Activated T-helper 1 cell treated with Interleukin-2 at 50 U/mL for 16 hours (primary cell): ENCODE measurements at places on chromosomes 11 and 22.

DNA sequence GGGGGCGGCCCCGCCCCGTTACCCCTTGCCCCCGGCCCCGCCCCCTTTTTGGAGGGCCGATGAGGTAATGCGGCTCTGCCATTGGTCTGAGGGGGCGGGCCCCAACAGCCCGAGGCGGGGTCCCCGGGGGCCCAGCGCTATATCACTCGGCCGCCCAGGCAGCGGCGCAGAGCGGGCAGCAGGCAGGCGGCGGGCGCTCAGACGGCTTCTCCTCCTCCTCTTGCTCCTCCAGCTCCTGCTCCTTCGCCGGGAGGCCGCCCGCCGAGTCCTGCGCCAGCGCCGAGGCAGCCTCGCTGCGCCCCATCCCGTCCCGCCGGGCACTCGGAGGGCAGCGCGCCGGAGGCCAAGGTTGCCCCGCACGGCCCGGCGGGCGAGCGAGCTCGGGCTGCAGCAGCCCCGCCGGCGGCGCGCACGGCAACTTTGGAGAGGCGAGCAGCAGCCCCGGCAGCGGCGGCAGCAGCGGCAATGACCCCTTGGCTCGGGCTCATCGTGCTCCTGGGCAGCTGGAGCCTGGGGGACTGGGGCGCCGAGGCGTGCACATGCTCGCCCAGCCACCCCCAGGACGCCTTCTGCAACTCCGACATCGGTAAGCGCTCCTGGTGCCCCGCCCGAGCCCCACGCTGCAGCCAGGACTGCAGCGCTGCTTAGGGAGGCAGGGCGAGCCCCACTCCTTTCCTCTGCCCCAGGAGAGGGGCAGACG, at the start of gene TIMP3:
TIMP3 (plus strand) TSS at position 169 of the 700 bp plus-strand sequence; CDS start at position 466, 297 bp downstream.
- DNase-seq = no peak

- no peak for DNase-seq
Observed at GRCh38 chr11:118227865-118228785, 3.3 kb upstream of the JAML start.

GRCh38 chr11:130512662-130513061, 64.2 kb downstream of the ADAMTS15 start:
- no peak for DNase-seq

DNA sequence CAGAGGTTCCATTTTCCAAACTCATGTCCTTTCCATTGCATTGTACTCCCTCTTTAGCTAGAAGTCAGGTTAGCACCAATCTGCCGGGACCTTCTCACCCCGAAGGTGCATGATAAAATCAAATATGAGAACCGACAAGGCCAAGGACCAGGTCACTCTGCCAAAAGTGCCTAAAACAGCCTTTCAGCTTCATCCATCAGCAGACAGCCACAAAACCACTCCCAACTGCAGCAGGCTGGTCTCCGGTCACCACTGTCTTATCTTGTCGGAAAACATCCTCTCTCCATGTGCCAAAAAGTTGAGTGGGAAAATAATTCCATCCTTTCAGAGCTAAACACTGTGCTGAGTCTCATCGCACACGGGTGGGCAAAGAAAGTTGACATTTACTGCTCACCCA, 1.4 kb downstream of the PI4KA start:
- DNase-seq = no peak

DNA sequence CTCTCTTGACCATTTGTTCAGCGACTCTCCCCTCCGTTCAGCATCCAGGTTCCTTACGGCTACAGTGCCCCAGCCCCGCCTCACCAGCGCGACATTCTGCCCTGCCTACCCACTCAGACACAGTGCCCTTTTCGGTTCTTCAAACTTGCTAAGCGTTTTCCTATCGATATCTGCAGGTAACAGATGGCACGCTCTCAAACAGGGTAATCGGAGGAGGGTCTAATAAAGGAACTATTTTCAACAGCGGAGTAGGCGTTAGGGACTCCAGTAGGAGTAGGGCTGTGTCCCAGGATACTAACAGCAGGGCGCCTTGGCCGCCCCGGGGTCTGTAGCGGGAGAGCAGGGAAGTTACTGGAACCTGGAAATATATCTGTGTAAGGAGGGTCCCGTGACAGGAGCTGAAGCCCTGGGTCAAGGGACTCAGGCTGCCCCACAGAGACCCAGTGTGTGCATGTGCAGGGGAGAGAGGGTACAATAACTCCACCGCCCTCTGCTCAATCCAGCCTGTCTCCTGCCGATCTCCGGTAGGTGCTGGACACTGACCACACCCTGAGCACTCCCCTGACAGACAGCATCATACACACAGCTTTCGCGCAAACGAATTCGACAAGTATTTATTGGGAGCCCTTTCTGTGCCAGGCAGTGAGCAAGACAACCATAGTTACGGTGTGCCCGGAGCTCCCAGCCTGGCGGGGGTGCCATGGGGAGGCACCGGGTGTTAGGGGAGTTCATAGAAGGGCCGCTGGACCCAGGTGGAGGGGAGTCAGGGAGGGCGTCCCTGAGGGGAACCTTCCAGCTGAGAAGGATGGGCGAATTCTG, 2.1 kb downstream of the KLHL35 start:
- DNase-seq = no peak

- DNase-seq = no peak
Observed at GRCh38 chr11:62805961-62806441, 761 bp upstream of the NXF1 start.

DNA sequence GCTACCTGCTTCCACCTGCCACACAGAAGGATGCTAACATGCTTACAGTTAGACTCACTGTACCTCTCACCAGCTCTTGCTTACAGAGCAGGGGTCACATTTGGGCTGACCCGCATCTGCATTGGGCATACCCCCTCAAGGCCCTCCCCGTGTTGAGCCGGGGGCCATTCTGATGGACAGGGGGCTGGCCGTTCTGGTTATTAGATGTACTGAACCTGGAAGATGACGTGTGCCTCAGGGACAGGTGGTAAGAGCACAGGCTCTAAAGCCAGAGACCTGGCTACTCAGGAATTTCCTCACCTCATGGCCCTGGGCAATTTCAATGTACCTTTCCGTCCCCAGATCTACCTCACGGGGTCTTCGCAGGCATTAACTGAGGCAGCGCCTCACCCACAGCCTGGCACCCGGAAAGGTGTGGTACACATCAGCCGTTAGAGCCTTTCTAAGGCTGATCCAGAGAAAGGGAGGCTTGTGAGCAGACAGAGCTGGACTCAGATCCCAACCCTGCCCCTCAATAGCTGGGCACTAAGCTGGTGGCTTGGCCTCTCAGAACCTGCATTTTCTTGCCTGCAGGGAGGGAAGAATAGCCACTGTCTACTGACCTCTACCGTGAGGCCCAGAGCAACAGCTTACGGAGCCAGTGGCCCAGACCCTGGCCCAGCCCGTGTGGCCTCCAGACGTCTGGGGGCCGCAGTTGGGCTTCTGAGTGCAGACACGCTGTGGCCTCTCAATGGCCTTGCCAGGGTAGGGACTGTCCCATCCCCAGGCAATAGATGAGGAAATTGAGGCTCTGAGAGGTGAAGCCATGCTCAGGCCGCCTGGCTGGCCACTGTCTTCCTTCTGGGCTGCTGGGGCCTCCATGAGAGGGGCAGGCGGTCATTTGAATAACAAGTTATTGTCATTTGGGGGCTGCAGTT, 100.6 kb downstream of the MORC2 start:
- no peak for DNase-seq

DNA sequence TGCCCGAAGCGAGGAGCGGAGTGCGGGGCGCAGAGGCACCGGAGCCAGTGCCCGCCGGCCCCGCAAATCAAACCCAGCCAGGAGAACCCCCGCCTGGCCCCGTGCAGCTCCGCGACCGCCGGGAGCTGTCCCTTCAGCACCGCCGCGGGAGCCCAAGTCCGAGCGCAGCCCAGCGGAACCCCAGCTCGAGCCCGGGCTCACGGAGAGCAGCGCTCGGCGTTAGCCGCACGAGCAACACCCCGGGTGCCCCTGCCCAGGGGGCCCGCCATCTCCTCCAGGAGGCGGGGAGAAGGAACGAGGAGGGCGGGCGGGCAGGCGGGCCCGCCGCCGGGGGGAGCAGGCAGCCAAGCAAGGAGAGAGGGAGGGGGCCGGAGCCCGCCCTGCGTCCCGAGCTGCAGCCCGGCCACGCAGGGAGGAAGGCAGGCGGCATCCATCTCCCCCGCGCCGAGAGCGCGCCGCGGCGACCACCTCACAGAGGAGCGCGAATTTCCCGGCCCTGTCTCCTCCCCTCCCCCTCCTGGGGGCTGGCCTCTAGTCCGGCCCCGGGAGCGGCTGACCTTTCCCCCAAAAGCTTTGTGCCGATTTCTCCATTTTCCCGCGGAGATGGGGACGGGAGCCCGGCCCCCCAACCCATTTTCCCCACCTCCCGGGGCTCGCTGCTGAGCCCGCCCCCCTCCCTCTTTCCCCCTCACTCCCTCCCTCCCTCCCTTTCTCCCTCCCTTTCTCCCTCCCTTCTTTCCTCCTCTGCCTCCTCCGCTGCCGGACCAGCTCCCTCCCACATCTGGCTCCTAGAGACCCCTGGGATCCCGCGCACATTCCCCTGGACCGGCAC, 621 bp downstream of the KCNC1 start:
- no peak for DNase-seq

DNA sequence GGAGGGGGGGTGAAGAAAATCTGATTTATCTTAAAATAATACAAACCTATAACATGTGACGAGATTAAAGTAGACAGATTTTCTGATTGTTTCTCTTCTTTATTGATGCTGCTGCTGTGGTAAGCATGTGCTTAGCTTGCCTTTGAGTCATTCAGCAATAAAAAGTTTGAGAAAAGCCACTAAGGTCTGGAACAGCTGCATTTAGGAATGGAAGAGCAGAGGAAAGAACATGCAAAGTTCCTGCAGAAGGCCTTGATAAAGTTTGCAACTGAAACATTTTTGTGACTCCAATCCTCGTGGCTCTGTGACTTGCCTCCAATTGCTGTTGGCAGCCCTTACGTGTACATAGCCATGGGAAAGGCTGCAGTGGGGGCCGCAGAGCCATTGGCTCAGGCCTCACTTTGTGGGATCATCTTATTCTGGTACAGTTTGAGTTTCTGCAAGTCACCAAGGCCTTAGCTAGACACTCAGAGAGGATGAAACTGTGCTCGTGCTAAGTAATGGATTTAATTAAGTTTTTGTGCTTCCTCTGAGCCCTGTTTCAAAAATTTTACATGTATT, 370.2 kb downstream of the AASDHPPT start:
- no peak for DNase-seq
